ENCODE measurements at places on chromosomes 13 and 19.

GRCh38 chr13:57003682-57004081 is 137.0 kb upstream of the PRR20A start:
- no peak for DNase-seq

DNA sequence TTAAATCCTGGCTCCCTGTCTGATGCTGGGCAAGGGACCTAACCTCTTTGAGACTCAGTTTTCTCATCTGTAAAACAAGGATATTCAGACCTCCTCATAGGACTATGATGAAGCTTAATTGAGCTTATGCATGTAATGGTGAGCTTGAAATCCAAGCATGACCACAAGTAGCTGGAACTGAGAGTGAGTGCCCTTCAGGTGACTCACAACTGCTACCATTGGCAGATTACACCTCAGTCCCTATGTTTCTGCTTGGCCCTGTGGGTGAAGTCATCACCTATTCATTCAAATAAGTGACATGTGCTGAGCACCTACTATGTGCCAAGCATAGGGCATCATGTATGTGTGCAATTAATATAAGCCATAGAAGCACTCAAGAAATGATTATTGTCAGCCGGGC is 25.7 kb downstream of the NOVA2 start:
- no peak for DNase-seq

DNA sequence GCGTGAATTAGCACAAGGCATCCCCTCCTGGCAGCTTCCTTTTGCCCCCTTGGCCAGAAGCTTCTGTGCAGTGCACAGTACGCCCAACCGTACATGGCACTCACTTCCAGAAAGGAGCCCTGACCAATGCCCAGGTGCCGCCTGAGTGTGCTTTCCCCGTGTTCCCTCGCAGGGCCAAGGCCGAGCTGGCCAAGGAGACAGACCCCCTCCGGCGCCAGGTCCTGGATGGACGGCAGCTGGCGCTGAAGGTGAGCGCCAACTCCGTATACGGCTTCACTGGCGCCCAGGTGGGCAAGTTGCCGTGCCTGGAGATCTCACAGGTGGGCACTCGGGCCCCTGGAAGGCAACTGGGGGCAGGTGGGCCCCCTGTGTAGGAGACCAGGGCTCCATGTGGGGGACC is 9.4 kb upstream of the SPIB start:
- DNase-seq: no peak

GRCh38 chr13:114152831-114153371 is 20.5 kb upstream of the RASA3 start:
- DNase-seq: no peak

DNA sequence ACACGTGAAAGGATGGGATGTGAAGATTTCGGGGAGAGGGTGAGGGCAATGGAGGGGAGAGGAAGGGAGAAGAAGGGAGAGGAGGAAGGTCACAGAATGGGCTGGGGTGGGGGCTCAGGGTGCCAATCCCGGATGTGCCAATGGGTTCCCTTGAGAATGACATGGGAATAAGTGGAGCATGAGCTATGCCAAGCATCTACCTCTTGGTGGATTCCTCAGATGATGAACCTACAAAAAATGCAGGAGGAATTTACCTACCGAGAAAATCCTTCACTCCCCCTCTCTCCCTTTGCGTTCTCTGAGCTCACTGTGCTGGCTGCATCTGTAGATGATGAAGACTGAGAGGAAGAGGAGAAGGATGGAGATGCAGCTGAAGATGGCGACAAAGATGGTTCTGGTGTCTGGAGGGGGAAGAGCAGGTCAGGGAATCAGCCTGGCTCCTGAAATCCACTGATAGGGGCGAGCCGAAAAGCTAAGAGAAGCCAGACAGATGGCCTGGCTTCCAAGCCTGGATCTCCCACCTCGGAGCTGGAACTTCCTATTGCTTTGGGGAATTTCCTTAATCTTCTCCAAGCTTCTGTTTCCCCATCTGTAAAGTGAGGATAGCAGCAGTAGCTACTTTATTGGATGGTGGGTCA is 21.6 kb downstream of the VSTM1 start:
- no peak for DNase-seq

DNA sequence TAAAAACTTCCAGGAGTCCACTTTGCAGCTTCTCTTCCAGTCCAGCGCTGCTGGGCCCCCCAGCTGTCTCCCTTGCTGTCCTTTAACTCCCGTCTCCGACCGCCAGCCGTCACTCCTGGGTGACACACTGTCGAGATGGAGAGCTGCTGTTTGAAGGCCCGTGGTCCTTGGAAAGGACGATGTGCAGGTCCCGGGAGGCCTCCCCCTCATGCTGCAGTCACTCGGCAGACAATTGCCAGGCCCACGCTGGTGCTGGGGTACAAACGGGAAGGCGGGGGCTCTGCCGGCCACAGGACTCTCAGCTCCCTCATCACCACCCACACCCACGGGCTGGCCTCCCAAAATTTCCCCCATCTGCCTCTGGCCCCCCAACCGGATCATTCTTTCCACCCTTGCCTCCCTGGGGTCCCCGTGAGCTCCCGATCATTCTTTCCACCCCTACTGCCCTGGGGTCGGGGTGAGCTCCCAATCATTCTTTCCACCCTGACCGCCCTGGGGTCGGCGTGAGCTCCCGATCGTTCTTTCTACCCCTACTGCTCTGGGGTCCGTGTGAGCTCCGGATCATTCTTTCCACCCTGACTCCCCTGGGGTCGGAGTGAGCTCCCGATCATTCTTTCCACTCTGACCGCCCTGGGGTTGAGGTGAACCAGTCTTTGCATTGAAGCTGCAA is 16.0 kb upstream of the ZNF554 start:
- no peak for DNase-seq

- no peak for DNase-seq
These were observed 6.4 kb upstream of the FOXO1 start for GRCh38 chr13:40672765-40673397.

DNA sequence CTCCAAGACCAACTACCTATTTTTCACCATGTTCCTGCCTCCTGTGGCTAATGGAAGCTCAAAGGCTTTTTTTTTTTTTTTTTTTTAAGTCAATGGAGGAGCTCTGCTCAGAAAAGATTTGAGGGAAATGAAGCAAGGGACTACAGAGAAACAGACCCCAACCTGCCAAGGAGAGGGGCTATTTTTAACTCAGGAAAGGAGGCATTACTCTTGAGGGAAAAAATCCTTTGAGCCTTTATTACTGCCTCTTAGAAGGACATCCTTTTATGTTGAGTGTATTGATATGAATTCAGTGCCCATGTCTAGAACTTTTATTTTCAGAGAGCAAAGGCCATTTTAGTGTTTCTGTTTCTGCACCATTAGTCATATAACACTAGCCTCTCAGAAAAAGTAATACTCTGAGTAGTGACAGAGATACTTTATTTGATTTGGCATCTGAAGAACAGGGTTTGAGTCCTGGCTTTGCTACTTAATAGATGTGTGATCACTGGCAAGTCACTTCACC is 68.1 kb upstream of the PCDH8 start:
- DNase-seq: no peak

DNA sequence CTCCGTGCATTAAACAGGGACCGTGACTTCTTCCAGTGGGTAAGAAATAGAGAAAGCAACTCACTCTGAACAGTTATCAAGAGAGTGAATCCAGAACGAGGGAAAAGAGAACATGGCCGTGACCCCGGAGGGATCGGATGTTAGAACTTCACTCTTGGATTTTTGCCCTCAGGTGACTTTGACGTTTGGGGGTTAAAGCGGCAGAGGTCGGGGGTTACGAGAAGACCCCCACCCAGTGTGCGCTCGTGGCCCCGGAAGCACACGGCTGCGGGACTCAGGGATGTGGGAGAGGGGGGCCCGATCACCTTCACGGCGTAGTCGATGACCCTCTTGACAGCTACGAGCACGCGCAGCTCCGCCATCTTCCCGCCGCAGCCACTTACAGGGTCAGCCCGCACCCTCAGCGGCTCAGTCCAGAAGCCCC is at the start of gene ETFB:
ETFB (minus strand) TSS at position 424 of the 424 bp plus-strand sequence; CDS start at position 362, 62 bp downstream.
- no peak for DNase-seq

- no peak for DNase-seq
These were observed 10.7 kb downstream of the RELB start for GRCh38 chr19:45011959-45012358.

DNA sequence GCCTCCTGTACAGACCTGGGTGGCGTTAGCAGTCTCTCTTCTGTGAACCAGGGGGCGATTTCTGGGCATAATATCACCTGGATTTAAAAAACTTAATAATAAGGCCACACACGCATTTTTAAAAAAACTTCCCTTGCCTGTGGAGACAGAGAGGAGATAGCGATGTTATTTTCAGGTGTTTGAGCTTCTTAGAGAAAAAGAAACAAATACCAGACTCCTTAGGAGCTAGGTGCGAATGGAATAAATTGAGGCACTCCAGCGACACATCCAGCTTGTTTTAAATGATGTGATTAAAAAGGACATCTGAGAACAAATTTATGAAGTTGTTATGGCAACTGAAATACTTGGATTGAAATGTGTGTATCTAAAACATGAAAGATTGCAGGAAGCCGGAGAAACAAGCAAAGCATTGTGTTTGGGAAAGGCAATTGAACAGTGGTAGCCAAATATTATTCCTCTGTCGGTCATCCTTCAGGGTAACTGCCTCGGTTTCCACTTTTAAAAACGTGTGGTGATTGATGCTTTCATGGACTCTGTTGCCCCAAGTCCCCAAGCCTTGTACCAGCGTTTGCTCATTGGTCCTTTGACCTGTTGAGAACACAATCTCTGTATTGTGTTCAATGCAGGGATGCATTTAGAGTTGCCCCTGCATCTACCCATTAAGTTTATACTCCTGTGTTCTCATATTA is 158.7 kb downstream of the TM9SF2 start:
- DNase-seq: no peak

- DNase-seq: peak; percentile 26
These were observed at the start of gene LPAR6 for GRCh38 chr13:48412881-48413351. Gene LPAR6, minus strand, starts transcription at chr13:48413113. Its CDS starts 690 bp downstream, at chr13:48412423.

GRCh38 chr13:40790154-40790616 is 774 bp downstream of the SLC25A15 start:
- DNase-seq: no peak

GRCh38 chr13:100797921-100798320 is 123.3 kb upstream of the TMTC4 start:
- DNase-seq: no peak

DNA sequence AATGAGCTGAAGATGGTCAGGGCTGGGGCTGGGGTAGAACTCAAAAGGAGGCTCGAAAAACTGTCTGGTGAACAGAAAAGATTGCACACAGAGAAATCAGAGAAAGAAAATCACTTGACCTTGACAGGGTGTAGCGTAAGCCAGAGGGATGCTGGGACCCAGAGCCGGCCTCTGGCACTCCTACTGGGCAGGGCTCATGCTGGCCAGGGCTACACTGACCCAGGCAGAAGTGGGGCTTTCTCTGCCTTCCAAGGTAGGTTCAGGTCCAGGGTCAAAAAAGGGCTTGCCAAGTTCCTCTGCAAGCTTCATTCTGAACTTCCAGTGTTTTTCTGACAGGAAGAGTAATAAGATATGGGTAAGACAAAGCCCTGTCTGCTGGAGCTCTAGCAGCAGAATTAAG is 56.2 kb downstream of the LATS2 start:
- no peak for DNase-seq

GRCh38 chr13:102707467-102707866 is 12.6 kb upstream of the METTL21C start:
- DNase-seq: no peak

DNA sequence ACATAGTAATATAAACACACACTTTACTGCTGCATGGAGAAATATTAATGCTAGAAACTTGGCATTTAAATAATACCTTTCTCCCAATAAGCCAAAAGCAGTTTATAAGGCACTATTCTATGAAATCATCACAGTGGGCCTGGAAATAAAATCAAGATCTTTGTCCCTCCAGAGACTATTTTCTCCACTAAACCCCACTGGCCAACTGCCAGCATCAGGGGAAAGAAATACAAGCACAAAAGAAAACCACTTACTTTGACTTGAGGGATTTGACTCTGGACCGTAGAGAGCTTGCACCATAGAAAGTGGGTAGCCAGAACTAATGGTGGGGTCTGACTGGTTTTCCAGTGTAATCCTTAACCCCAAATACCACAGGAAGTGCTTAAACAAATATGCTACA is 71.9 kb downstream of the DCLK1 start:
- DNase-seq: no peak

- DNase-seq: no peak
These were observed 267.1 kb upstream of the EDNRB start for GRCh38 chr13:78185700-78186099.

DNA sequence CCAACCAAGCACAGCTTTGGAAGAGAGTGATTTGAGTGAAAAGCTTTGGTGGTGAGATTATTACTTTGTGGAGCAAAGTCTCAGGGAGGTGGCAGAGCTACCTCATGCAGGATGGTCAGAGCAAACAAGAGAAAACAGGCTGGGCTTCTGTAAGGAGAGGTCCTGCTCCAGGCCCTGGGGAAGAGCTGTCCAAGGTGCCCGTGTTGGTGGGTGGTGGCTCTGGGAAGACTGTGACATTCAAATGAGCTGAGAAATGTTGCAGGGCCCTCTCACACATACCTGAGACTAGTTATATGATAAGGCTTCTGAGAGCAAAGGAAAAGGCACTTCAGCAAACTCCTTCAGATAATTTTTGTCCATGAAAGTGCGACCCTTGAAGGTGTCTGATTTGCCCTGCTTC is 205.5 kb upstream of the SOX21 start:
- no peak for DNase-seq

GRCh38 chr19:46974181-46974580 is 45.5 kb upstream of the NPAS1 start:
- DNase-seq: no peak

GRCh38 chr19:5025027-5025426 is 56.1 kb downstream of the KDM4B start:
- no peak for DNase-seq

GRCh38 chr19:53462861-53463260 is 4.7 kb upstream of the ZNF813 start:
- no peak for DNase-seq

DNA sequence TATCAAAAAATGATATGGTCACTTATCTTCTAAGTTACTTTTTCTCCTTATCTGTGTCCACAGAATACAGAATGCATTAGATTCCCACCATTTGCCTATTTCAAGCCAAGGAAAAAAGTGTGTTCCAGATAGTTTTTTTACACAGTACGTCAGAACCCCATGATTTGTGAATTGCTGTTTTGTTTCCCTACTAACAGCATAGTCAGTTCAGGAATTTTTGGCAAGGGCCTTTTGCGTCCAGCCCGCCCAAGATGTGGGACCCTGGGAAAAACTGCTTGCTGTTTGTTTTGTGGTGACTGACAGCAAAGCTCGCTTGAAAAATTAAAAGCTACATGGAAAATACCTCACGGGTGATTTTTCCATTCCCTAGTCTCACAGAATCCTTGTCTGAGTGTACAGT is 20.4 kb upstream of the FAM216B start:
- DNase-seq: no peak

GRCh38 chr13:28658539-28658795 is 463 bp upstream of the POMP start:
- no peak for DNase-seq

- no peak for DNase-seq
These were observed 8.8 kb downstream of the SAFB start for GRCh38 chr19:5631567-5632240.
